Stimulated activated CD4-positive, alpha-beta T cell treated with anti-CD3 and anti-CD28 coated beads, Interleukin-4, amount 100 ng/mL, for 24 hours (primary cell): ENCODE measurements at places on chromosomes 11 and 22.

DNA sequence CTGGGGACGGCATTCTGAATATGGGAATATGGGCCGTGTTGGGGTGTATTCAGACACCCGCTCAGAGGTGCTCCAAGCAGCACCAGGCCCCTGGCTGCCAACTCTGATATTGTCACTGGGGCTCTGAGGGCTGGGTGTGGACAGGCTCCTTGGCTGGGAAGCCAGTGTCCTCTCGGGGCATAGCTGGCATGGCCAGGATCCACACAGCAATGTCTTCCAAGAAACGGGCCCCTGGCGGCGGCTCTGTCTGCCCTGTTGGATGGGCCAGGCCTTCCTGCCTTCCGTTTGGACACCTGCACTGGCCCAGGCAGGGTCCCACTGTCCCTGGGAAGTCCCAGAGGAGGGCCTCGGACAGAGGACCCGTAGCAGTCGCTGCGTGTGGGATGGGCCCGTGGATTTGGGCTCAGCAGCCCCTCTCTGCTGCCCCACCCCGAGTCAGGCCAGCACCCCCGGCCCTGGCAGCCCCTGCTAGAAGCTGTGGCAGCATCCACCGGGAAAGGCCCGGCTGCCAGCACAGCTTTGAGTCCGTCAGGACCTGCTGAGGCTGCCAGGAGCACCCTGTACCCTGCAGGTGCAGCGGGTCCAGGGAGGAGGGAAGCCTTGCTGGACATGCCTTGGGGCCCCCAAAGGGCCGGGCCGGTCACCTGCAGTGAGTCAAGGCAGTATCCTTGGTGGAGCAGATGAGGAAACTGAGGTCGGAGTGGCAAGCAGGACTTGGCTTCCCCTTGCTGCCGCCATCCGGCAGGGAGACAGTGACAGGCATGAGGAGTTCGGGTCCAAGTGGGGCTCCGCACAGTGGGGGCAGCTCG is 4.1 kb downstream of the PANX2 start:
- no peak for DNase-seq

- peak; percentile 51 for DNase-seq
Measured at GRCh38 chr11:118438314-118438931, 2.1 kb downstream of the KMT2A start.

DNA sequence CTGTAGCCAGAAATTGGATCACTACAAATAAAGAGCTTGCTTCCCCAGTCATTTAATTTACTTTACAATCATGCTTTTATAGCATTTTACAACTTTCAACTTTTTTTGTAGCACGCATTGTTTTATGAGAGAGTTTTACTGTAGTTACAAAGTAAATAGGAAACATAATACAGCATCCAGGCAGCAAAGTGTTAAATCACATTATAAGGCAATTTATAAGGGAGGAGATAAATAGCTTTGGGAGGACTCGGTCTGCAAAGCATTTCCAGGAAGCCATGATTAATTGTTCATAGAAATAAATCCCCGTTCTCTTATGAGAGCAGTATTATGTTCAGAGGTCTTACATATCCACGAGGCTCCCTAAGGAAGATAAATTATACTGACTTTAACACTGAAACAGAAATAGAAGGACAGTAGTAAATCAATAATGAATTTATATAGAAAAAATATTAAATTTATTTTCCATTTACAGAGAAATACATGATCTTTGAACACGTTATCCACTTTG is 792.6 kb upstream of the RAG2 start:
- DNase-seq: no peak

- DNase-seq: no peak
Measured at GRCh38 chr22:41885116-41885515, 29.8 kb downstream of the SHISA8 start.

GRCh38 chr11:67999201-67999629 is 4.7 kb downstream of the UNC93B1 start:
- DNase-seq: no peak

DNA sequence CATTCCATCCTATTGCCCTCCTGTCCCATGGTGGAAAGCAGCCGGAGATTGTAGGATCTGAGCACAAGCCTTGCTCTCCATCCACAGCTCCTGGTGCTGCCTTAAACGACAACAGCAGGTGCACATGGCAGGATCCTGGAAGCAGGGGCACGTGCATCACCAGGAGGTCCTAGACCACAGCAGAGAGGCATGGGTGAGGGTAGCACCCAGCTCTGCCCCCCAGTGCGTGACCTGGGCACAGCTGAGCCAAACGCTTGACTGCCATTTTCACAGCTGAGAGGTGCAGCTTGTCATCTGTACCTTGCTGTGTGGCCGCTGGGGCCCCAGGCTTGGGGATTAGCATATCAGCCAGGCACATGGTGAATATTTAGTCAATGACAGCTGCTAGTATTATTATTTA is 92.7 kb downstream of the NTM start:
- DNase-seq: no peak

DNA sequence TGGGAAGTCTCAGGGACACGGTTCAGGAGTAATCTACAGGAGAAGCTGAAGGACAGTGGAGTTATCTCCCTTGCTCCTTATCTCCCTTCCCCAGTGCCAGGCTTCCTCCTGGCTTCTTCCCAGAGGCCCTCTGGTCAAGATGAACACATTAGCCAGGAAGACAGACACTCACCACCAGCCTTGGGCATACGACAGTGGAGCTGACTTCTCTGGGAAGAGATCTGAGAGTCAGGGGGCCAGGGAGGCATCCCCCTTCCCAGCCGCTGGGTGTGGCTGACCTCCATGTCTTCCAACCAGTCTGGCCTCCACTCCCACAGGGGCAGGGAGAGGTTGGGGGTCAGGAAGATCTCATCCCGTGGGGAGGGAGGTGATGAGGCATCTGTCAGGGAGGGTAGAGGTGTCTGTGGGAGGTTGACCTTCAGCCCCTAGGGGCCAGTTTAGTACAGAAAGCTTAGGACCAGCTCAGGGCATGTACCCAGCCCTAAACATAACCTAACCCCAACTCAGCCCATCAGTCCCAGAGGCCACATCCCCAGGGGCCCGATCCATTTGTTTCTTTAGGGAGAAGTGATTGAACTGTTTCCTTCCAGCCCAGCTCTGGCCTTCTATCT is 12.7 kb downstream of the ROBO4 start:
- DNase-seq: no peak

DNA sequence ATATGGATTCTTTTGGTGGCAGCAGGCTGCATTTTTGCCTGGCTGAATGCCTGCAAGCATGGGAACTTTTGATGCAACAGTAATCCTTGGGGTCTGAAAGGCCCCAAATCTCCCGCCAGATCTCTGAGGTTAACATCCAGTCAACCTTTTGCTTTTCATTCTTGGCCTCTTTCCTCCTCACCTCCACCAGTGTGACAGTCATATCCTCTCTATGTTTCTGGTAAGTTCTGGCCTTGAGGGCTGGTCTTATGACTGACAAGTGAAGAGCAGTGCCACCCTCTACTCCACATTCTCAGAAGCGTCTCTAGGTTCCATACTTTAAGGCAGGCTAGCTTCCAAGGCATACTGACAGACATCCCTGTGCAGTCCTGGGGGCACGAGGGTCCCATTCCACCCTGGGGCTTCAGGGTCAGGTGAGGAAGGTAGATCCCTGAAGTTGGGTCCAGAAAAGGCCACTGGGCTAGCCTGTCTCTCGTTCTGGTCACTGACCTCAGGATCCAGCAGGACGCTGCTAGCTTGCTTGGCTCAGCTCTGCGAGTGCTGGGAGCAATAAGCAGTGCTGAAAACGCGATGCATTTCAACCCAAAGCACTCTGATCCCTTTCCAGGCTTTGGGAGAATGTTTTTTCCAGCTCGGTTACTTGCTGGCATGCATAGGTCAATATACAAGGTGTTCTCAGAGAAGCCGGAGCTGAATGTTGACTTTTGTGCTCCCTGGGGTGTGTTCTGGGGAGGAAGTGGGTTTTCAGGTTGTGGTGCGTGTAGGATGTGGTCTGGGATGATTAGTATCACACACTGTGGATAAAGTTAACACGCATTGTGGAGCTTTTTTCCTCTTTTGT is 75.2 kb downstream of the PTPRJ start:
- DNase-seq: peak; percentile 58

DNA sequence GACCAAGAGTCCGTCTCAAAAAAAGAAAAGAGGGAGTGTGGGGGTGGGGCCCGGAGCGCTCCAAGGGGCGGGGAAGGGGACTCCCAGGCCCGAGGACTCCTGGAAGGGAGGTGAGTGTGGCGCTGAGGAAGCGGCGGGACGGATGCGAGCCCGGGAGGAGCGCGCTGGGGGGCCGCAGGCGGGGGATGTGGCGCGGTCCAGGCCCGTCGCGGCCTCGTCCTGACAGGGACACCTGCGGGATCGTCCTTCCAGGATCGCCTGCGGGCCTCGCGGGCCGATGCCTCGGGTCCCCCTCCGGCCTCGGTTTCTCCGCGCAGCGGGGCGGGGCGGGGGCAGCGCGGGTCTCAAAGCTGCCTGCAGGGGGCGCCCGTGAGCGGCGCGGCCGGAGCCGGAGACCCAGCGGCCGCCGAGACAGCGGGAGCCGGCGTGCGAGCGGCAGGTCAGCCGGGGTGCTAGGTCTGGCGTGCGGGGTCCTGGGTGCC is 3.8 kb upstream of the ADORA2A start:
- DNase-seq: peak; percentile 65

- no peak for DNase-seq
Measured at GRCh38 chr11:127670374-127671119, 670.0 kb upstream of the KIRREL3 start.

- DNase-seq: no peak
Measured at GRCh38 chr11:30377347-30377746, 54.4 kb downstream of the ARL14EP start.

DNA sequence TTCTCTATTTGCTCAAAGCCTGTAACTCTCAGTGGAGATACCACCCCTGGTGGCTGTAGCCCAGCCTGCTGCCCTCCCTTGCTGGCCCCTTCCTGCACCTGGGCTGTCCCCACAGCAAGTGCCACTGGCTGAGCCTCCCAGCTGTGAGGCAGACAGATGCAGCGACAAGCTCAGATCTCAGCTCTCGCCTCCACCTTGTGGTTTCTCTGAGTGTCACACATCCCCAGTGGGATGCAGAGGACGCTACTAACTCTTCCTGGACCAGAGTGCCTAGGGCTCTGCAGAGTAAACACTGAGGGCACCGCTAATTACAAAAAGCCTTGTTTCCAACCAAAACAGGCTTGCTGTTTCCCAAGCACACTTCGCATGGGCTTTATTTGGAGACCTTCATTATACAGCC is 8.9 kb downstream of the YPEL1 start:
- peak; percentile 29 for DNase-seq

DNA sequence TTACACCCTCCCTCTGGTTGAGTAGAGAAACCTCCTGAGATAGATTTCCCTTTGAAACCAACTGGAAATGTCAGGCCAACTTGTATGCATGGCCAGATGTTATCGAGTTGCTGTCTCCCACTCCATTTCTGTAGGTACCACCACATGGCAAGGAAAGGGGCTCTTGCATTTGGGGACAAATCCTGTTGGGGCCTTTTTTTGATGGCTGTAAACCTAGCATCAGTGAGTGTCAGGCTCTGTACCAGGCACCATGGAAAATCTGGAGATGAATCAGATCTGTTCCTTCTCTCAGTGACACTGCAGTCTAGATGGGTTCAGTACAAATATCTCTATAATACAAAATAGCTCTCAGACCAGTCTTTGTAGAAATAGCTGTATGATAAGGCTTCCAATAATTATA is 58.4 kb downstream of the TRAF6 start:
- DNase-seq: no peak

- no peak for DNase-seq
Measured at GRCh38 chr22:17496841-17497240, 66.5 kb upstream of the SLC25A18 start.

DNA sequence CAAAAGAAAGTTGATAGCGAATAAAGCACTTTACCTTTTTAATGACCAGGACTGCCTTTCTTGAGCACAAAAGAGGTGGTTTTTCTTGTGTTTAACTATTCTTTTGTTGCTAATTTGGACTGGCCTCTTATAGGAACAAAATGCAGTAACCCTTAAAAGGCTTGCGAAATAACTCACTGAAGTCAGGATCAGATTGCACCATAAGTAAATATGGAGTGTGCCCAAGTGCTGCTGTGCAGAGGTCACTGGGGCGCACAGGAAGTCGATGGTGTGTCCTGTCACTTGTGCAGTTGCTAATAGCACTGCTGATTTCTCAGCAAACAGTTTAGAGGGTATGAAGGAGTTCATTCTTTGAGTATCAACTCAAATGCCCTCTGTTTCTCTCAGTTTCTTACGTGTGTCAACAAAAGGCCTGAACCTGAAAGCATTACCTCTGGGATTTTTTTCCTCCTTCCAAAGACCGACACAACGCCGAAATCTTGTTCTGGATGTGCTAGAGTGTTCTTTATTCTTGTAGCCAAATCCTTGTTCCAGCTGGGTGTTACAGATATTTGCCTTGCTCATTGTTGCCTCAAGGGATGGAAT is 71.3 kb downstream of the ATXN10 start:
- DNase-seq: no peak

- peak; percentile 78 for DNase-seq
Measured at GRCh38 chr22:38114484-38115398, 4.3 kb upstream of the BAIAP2L2 start.

GRCh38 chr11:44878711-44879110 is 72.0 kb downstream of the TP53I11 start:
- DNase-seq: no peak

GRCh38 chr11:59088162-59088561 is 2.1 kb downstream of the GLYATL1B start:
- no peak for DNase-seq

DNA sequence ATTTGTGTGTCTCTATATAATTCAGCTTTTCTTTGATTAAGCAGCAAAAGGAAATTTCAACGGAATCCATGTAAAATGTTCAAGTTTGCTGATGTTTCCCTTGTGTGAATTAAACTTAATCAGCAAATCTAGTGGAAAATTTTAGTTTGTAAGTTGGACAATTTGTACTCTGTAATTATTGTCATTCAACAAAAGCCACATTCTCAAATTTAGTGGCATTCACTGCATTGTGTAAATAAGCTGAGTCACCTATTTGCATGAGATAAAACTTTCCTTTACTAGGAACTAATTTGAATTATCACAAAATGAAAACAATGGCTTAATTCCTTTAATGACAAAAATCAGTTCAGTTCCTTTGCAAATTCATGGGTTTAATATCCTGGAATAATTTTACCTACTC is 784.2 kb upstream of the CCDC179 start:
- DNase-seq: no peak

DNA sequence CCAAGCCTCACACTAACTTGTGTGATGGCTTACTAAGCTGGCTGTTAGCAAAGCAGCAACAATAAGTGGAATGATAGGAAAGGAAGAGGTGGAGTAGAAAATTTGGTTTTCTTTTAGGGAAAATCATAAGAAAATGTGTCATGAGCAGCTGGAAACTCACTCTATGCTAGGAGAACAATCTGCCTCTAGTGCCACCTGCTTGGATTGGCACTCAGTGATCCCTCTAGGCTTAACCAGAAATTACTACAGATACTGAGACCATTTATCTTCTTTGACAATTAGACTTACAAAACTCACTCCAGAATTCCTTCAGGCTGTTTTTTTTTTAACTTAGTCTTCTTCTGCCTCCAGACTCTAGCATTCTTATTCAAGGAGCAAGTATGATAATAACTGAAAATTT is 117.3 kb downstream of the CD44 start:
- no peak for DNase-seq

DNA sequence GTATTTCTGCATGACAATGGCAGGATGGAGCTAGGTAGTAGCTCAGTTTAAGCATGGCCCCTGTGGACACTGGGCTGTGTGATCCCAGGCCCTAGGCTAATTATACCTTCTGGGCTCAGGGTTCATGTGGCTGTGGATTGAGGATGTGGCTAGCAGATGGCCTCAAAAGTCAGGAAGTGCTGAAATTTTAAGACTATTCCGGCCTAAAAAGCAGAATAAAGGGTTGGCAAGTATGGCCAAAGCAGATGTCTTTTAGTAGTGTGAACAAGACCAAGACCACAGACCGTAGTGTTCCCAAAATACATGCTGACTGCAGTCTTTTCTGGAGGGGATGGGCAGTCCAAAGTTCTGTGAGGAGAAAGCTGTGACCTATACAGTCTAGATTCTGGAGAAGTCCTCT is 115.7 kb upstream of the RAG2 start:
- DNase-seq: no peak
